Testis (tissue), 5 donors: ENCODE measurements at places on chromosomes 5 and 9. TPM values are rescaled to one million over a fixed set of nuclear protein-coding genes. Genes with fewer than 3 reads are reported as not detected.
A peak's percentile ranks its signal among the peaks of the same experiment; 100 is the strongest.

Gene OBP2B
- total RNA-seq, result 53.0 TPM

Gene IGIP
- 11.1 TPM for total RNA-seq

Gene GFI1B
- 4.3 TPM for total RNA-seq

Gene SPINK6
- total RNA-seq, result not detected

Gene ZDHHC11
- 39.7 TPM for total RNA-seq

Gene PHF2
- 20.6 TPM for total RNA-seq

Gene SEMA6A
- 52.0 TPM for total RNA-seq

Gene PLPP7
- 29.9 TPM for total RNA-seq

Gene NAIF1
- total RNA-seq, result 19.4 TPM

DNA sequence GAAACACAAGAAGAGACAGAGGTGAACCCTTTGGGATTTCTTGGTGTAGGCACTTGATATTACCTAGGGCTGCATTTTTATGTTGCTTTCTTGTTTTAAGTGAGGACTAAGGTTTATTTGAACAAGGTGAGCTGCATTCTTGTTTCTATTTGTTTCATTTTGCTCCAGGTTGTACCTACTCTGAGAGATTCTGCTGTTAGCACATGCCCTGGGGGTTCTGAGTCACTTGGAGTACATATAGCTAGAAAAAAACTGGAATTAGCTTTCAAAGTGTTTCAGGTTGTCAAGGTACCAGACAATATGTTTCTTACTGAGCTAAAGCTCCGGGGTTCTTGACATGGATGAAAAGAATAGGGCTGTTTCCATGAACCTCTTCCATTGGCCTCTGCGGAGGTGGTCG, 299.4 kb downstream of the ICE1 start:
- DNase-seq, result no peak

GRCh38 chr9:84697509-84698114, 28.1 kb downstream of the NTRK2 start:
- DNase-seq, result peak; percentile 91

DNA sequence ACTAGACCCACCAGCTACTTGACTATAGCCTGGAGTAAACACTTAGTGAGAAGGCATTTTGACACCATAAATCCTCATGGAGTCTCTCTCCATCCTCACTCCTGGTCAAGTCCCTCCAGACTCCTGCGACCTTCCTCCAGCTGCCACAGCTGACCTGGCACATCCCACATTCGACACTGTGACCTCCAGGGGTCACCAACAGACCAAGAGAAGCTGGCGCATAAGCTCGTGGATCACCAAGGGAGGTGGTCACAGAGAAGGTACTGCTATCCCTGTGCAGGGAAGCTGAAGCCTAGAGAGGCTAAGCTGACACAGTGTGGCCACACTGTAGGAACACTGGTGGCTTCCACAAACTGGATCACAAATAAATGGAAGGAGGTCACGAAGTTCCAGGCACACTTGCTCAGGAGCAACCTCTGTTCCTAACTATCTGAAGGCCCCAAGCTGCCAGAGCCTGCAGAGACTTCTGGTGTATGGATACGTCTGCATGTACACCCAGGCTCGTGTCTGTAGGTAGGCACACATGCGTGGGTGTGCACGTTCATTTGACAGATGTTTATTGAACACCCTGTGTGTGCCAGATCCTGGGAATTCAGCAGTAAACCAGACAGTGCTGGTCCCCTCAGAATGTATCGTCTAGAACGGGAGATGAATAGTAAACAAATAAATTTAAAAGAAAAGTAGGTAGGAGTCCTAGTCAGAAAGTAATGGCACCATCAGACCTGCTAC, 104.4 kb downstream of the C5orf15 start:
- DNase-seq, result no peak

DNA sequence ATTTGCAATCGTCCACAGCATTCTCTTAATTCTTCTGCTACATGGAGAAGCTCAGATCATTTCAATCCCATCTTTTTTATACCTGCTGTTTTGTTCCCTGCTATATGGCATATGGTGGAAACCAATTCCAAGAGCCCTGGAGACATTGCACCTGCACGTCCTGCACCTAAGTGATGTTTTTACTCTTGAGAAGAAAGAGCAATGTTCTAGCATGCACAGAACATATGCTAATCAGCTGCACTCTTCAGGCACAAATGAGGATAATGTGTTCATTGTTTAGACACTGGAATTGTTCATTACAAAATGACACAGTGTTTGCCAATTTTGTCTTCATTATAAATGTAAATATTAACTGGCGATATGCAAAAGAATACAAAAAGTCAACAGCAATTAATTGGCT, 935.8 kb downstream of the TLE4 start:
- DNase-seq, result no peak

- DNase-seq, result no peak
These were observed 25.7 kb downstream of the RAPGEF1 start for GRCh38 chr9:131714161-131714646.

GRCh38 chr5:88979244-88979643, 96.3 kb upstream of the MEF2C start:
- no peak for DNase-seq

- DNase-seq, result no peak
These were observed 1.6 kb downstream of the C1QTNF3 start for GRCh38 chr5:34041247-34041972.

- no peak for DNase-seq
These were observed 43.0 kb downstream of the GNAQ start for GRCh38 chr9:77988630-77989029.

- DNase-seq, result no peak
These were observed 11.1 kb downstream of the WDR5 start for GRCh38 chr9:134146774-134147493.

- no peak for DNase-seq
These were observed 18.2 kb upstream of the NREP start for GRCh38 chr5:111775224-111775623.

DNA sequence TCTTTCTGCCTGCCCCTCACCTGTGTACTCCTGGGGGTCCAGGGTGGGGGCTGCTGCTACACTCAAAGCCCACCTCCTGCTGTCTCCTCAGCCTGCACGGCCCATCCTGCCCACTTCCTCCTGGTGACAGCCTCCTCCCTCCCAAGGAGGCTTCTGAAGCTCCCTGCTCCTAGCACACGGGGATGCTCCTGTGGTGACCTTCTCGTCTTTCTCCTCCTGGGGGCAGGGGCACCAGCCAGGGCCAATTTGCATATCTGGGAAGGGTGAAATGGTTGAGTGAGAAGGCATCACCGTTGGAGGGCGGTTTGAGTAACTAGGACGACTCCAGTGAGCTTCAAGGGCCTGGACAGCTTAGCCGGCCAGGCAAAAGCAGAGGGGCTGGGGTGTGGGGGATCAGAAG, 51.9 kb upstream of the COL5A1 start:
- DNase-seq, result no peak

- DNase-seq, result no peak
These were observed 176.1 kb downstream of the CETN3 start for GRCh38 chr5:90233476-90233875.

- no peak for DNase-seq
These were observed 219.5 kb upstream of the IZUMO3 start for GRCh38 chr9:24765025-24765756.

- DNase-seq, result no peak
These were observed 45.3 kb downstream of the ROR2 start for GRCh38 chr9:91904588-91905236.

- DNase-seq, result no peak
These were observed 78.3 kb downstream of the PARP8 start for GRCh38 chr5:50744776-50745175.

DNA sequence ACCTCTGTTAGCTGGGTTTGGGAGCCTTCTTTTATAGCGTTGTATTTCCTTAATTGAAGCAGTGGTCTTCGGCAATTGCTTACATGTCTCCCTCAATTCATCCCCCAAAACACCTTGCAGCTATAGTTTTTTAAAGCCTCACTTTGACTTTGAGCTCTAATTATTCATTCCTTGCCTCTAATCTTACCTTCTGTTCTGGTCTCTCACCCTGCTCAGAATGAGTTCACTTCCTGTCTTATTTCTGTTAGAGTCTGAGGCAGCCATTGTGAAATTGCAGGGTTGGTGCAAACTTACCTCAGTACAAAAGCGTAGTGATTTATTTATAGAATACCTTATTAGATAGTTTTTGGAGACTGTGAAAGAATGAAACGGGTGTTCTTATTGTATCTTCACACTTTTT, 35.0 kb downstream of the AOPEP start:
- no peak for DNase-seq

DNA sequence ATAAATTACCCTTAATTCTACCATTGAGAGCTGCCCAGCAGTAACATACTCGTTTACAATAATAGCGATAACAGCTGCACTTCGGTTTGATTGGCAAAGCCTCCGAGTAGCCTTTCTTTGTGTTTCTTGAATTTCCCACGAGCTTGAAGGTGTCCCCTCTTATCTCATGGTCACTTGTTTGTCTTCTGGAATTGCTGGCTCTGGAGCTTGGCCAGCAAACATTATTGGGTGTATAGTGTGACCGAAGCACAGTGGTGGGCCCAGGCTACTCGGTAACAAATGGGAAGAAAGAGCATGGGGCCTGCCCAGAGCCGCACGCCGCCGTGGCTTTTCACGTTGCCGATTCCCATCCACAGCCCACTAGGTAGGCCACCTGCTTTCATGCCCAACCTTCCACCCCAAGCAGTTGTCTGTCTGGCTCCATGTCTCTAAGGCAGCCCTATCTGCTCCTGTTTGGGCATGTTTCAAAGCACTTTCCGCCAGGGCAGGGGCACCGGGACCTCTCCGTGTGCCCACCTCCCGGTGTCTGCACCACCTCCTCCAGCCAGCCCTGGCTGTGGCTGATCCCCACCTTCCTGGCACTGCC, 8.7 kb downstream of the STKLD1 start:
- no peak for DNase-seq

GRCh38 chr5:9927521-9927997, 297.4 kb upstream of the TAS2R1 start:
- DNase-seq, result no peak

- no peak for DNase-seq
These were observed 47.2 kb downstream of the EBF1 start for GRCh38 chr5:159052401-159053011.

DNA sequence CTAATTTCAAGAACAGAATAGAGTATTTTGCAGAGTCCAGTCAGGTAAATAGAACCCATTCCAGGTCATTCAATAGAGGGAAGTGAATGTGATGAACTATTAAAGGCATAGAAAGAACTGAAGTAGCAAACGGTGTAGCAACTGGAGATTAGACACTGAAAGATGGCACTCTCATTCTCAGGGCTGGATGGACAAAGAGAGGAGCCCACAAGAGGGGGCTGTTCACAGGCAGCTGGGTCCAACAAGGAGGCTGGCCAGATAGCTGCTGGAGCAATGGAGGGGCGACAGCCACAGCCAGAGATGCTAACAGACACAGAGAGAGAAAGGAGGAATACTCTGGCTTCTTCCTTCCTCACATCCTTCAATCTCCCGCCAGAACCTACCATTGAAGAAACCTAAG, 93.1 kb upstream of the SMARCA2 start:
- DNase-seq, result peak; percentile 26

DNA sequence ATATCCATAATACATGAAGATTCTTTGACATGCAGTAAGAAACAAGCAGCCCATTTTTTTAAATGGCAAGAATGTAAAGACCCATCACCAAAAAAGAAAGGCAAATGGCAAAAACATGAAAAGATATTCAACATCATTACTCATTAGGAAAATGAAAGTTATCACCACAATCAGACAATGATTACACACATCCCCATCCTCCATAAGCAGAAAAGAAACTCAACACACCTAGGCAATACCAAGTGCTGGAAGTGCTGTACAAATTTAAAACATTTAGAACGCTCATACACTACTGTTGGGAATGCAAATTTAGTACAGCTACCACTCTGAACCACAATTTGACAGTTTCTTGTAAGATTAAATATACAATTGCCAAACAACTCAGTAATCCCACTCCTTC, 466.7 kb downstream of the ACTL7B start:
- DNase-seq, result no peak

DNA sequence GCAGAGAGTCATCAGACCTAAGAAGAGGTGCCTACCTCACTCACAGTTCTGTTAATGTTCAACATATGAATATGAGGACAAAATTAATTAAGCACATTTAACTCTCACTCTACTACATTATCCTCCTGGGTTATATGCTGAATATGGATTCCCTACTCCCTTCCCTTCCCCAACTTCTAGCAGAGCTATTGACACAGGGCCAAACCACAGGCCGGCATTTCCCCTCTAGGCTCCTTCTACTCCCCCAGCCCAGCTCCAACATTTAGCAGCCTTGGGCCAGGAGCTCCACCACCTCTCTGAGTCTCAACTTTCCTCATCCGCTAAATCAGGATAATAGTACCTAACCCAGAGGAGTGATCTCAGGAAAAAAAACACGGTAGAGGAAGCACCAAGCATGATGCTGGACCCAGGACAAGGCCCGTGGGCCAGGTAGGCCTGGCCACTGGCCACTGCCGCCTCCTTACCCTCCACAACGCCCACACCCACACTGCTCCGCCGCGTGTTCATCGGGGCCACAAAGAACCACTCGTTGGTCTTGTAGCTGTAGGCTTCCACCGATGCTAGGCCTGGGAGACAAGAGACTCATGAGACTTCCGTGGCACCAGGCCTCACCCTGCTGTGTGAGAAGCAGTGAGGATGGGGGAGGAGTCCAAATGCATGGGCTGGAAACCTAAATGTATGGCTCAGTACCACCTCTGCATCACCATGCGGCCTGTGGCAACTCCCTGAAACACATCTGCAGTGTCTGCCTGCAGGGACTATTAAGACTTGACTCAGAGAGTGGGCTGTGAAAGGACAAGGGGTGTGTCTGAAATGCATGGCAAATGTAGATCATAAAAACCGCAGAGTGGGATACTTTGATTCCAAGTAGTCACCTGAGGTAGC, 98.8 kb downstream of the KLHL3 start:
- no peak for DNase-seq

DNA sequence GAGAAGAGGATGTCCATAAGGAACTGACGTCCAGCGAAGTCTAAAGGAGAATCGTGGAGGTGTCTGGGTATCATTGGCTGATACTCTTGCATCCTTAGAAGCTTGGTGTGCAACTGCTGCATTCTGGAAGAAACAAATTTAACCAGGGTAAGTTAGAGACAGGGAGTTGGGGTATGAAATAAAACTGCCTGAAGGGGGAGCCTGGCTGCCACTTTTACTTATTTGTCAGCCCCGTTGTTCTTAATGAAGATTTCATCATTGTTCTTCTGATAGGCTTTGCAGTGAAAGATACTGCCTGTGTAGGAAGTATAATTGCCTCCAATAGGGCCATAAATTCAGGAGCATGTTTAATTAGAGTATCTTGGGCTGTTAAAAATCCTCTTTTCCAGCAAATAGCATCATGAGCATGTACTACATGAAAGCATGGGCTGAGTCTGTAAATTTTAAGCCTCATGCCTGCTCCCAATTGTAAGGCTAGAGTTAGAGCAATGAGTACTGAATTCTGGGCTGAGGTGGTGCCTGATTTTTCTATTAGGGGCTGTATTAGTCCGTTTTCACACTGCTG, 1264.5 kb upstream of the ACO1 start:
- DNase-seq, result peak; percentile 33

GRCh38 chr9:125844611-125845010, 97.4 kb downstream of the PBX3 start:
- no peak for DNase-seq

- peak; percentile 11 for DNase-seq
These were observed 100.1 kb downstream of the PHF2 start for GRCh38 chr9:93676310-93677047.

GRCh38 chr5:52063186-52063585, 679.9 kb downstream of the ISL1 start:
- DNase-seq, result no peak
